ENCODE measurements at places on chromosomes 5 and 9. TPM values are rescaled to one million over a fixed set of nuclear protein-coding genes. Genes with fewer than 3 reads are reported as not detected.

The NMUR2 gene
- total RNA-seq = not detected

GRCh38 chr9:128986671-128987070, 39.2 kb downstream of the NUP188 start:
- DNase-seq = peak; percentile 79

GRCh38 chr5:58498340-58498942, 7.2 kb downstream of the GAPT start:
- DNase-seq = peak; percentile 17

The SHISAL2B gene
- not detected for total RNA-seq

GRCh38 chr9:119164716-119165115, 204.5 kb downstream of the BRINP1 start:
- no peak for DNase-seq

The PHAX gene
- total RNA-seq = 62.4 TPM

- DNase-seq = no peak
These were observed 542.1 kb upstream of the ARRDC3 start for GRCh38 chr5:91925249-91925648.

- peak; percentile 84 for DNase-seq
These were observed 55.6 kb downstream of the ARHGEF37 start for GRCh38 chr5:149636861-149637246.

GRCh38 chr5:7088849-7089248, 307.1 kb upstream of the ADCY2 start:
- no peak for DNase-seq

The AJM1 gene
- 1.8 TPM for total RNA-seq

GRCh38 chr9:2012347-2012746, 2.8 kb upstream of the SMARCA2 start:
- DNase-seq = no peak

GRCh38 chr5:141349917-141350619, at the start of gene PCDHGB1:
Gene PCDHGB1 (plus strand): TSS chr5:141350099. CDS start chr5:141350261, 162 bp downstream.
- no peak for DNase-seq

GRCh38 chr9:130242270-130243014, 23.1 kb upstream of the HMCN2 start:
- peak; percentile 67 for DNase-seq

The PCDHB14 gene
- 16.3 TPM for total RNA-seq

The DDX4 gene
- total RNA-seq = 0.09 TPM

The INIP gene
- 23.3 TPM for total RNA-seq

GRCh38 chr5:135436951-135437418, 10.2 kb downstream of the DCANP1 start:
- DNase-seq = no peak
